NCI-H526 (cell line): ENCODE measurements at places on chromosomes 16 and 17.
A peak's percentile ranks its signal among the peaks of the same experiment; 100 is the strongest.

- DNase-seq, result no peak
These were observed 13.2 kb downstream of the DDX42 start for GRCh38 chr17:63786971-63787711.

DNA sequence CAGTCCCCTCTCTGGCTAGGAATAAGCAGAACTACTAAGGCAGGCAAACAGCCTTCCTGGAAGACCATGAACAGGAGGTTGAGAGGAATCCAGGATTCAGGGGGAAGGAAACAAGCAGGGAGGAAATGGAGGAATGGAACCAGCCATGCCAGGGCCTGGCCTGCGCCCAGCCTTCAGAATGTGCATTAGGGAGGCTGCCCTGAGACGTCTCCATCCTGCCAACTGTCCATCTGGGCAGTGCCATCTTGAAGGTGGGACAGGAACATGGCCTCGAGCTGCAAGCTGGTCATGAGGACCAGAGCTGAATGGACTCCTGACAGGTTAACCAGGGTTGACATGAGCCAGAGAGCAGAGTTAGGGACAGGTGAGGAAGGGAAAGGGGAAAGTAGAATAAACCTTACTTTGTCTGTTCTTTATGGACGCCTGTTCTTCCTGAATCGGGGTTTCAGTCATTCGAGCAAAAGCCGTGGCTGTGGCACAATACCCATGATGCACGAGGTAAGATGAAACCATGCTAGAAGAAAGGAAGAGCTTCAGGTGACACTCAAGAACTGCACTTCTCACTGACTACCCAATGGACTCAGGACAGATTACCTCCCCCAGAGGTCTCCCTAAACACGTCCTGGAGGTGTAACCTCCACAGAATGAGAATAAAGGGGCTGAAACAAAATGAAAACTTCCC is 12.1 kb upstream of the GFOD2 start:
- DNase-seq, result no peak

DNA sequence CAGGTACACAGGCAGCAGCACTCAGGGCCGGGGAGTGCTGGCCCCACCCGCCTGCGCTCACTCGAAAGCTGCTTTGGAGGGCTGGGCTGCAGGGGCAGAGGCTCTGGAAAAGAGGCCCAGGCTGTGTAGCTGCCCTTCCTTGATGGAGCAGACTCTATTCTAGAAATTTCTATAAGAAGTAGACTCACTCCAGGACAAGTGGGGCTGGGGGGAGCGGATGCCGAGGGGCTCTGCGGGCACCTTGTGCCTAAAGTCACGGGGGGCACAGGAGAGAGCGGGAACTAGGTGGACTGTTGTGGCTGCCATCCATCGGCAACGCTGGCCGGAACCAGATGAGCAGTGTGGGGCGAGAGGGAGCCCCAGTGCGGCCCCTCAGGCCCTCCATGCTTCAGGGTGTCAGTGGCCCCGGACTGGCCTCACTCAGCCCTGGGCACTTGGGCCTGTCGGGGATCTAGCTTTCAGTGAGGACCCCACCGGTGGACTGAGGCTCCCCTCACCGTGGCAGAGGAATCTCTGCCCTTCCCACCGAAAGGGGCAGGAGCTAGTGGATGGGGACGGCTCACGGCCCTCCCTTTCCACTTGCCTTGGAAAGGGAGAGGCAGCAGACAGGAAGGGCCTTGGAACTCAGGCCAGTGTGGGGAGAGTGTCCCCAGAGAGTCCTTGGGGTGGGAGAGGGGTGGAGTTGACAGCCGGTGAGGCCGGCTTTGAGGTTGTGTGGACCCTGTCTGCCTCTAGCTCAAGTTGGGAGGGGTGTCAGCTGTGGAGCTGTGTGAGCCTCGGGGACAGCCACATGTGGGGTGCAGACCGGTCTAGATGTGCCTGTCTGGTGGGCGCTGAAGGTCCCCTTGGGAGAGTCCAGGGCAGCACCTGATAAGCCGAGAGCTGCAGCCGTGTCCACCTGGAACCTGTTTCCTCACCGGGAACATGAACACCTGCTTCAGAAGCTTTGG is 16.6 kb downstream of the ENDOV start:
- no peak for DNase-seq

- peak; percentile 61 for DNase-seq
These were observed 5.3 kb downstream of the GPRC5B start for GRCh38 chr16:19879241-19879792.

DNA sequence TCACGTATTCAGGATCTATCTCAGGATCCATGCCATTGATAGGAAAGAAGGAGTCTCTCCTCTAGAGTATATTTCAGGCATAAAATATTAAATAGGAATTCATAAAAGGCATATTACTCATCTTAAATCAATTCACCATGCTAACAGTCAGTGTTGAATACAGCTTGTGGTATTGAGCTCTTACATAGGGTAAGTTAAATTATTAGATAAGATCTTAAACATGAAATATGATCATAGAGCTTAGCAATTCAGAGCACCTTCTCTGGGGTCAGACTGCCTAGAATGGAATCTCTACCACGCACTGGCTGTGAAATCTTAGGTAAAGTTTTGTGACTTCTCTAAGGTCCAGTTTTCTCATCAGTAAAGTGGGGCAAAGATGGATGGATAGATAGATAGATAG is 20.7 kb downstream of the MARCHF10 start:
- DNase-seq, result no peak

- no peak for DNase-seq
These were observed 17.8 kb downstream of the USP31 start for GRCh38 chr16:23131436-23131835.

- no peak for DNase-seq
These were observed 286.5 kb downstream of the HS3ST4 start for GRCh38 chr16:25978218-25978617.

DNA sequence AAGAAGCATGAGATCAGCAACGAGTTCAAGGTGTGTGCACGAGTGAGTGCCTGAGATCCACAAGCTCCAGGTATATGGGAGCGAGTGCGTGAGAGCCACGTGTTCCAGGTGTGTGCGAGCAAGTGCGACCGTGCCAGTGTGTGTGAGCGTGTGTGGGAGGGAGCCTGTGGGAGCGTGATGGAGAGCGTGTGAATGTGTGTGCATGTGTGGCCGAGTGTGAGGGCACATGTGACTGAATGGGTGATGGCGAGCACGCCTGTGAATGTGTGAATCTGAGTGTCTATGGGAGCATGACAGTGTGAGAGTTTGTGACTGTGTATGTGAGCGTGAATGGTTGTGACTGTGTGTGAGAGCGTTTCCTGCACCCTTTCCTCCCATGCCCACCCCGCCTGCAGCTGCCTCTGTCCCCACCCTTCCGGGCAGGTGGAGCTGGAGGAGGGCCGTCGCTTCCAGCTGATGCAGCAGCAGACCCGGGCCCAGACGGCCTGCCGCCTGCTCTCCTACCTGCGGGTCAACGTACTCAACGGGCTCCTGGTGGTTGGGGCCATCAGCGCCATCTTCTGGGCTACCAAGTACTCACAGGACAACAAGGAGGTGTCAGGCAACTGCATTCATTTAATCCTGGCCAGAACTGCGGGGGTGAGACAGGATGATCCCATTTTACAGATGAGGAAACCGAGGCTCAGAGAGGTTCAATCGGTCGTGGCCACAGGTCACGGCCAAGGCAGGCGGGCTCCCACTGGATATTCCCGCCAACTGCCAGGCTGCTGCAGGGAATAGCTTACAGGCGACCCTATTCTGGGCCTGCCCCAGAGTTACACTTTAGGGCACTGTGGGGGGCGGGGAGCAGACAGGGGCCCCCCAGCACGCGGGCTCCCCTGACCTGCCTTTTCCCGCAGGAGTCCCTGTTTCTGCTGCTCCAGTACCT is 3.7 kb downstream of the TMC8 start:
- peak; percentile 86 for DNase-seq

DNA sequence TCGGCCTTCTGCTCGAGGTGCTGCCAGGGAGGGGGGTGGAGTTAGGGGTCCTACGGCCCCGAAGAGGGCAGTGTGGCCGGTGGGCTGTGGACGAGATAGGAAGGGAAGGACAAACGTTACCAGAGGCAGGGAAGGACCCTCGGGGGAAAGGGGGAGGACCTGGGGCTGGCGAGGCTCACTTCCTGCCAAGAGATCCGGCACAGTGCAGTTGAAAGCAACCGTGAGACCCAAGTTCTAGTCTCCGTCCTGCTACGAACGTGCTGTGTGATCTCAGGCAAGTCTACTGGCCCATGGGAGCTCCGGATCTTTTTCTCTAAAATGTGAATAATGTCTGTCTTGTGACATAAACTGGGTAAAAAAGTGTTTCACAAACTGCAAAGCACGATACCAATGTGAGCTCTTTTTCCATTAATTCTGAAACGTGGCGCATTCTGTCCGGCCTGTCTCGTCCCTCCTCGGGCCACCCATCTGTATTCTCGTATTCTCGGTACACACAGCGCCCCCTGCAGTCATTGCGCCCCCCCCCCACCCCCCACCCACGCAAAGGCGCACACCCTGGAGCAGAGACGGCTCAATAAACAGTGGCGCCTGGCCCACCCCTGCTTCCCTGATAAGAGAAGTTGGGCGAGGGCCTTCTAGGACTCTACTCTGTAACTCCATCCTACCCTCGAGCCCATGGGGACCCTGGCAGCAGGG is 8.8 kb downstream of the CYGB start:
- DNase-seq, result no peak

DNA sequence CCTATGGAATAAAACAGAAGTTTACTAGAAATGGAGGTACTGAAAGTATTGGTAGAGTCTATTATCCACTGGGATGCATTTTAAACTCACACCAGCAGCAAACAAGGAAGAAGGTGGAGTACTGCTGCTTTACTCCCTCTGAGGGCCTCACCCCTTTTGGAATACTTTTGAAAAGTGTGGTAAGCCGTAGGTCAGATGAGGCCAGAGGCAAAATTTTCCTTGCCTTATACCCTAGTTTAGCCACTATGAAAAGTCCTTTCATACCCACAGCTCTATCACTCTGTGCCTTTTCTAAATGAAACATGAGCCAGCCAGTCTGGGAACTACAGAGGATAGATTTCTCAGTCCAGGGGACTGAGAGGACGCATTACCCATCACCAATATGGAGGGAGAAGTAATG is 14.0 kb downstream of the GDE1 start:
- DNase-seq, result no peak

DNA sequence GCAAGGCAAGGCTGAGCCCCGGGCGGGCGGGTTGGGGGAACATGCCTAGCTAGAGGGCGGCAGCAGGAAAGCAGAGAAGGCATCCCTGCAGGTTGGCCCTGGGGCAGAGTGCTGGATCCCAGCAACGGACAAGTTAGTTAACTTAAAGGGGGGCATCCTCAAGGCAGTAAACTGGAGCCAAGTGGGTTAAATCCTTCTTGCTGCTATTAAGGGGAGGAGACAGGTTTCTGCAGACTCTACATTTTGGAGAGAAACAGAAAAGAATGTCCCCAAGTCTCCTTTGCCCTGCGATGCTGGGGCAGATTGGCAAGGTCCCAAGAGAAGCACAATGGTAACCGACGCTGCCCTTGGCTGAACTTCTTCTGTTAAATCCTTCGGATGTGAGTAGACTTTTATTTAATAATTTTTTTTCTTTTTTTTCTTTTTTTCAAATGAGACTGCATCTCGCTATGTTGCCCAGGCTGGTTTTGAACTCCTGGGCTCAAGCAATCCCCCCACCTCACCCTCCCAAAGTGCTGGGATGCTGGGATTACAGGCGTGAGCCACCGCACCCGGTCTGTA is 14.0 kb downstream of the ATP5PD start:
- DNase-seq, result no peak

GRCh38 chr17:41648411-41649195 is 24.2 kb upstream of the KRT17 start:
- DNase-seq, result peak; percentile 66

DNA sequence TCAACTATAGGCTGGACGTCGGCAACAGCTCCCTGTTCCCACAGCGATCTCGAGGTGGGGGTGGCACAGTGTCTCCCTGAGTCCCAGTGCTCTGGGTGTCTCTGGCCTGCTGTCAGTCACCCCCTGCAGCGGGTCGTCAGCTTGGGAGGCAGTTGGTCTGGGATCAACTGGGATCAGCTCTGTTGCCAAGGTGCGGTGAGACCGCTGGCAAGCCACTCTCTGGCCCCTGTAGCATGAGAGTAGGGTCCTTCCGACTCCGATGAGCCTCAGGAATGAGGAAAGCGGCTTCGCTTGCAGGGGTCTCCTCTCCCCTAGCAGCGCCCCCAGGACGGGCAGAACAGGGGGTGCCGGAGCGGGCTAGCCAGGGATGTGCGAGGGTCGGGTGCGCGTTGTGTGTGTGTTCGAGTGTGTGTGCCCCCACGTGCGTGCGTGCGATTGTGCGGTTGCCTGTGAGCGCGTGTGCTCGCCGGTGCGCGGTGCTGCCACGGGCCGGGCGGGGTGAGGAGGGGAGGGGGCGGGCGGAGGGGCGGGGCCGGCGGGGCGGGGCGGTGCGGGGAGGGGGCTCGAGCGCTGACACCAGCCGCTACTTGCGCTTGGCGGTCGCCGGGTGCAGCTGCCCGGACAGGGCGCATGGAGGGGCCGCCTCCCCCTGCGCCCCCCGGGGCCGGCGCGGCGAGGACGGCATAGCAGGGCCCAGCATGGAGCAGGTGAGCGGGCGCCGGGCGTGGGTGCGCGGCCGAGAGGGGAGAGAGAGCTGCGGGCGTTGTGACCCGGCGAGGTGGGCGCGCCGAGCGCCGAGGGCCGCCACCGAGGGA is 9.4 kb upstream of the ARHGAP23 start:
- DNase-seq, result peak; percentile 61

GRCh38 chr16:82641336-82641984 is 14.7 kb downstream of the CDH13 start:
- DNase-seq, result no peak

DNA sequence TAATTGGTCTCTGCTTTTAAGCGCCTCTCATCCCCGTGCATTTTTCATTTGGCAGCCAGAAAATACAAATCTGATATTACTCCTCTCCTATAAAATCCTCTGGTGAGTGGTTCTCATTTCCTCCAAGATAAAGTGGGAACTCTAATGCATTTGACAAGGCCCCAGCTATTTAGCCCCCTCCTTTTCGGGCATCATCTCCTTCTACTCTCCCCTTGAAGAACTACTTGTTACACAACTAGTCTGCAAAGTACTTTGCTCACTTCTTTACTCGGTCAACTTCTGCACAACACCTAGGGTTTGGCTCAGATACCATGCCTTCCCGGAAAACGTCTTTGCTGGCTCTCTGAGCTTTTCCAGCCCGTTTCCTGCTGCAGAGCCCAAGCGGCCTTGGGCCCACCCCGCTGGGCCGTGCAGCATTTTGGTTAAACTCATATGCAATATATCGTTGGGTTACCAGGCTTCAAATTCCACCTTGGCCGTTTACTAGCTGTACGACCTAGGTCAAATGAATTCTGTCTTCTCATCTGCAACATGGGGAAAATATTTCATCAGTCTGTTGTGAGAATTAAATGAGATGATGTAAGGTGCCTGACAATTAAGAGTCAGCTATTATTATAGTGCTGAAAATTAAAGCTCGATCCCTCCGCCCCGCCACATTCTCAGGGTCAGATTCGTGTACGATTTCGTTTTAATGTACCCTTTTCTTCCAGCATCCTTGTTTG is 883 bp upstream of the TAF15 start:
- DNase-seq, result no peak
